NCI-H1436 treated with DMSO at 0.1 percent for 48 hours (cell line): ENCODE measurements at places on chromosomes 1 and 21.

- no peak for DNase-seq
Measured at GRCh38 chr1:114979278-114979891, 50.2 kb upstream of the TSHB start.

DNA sequence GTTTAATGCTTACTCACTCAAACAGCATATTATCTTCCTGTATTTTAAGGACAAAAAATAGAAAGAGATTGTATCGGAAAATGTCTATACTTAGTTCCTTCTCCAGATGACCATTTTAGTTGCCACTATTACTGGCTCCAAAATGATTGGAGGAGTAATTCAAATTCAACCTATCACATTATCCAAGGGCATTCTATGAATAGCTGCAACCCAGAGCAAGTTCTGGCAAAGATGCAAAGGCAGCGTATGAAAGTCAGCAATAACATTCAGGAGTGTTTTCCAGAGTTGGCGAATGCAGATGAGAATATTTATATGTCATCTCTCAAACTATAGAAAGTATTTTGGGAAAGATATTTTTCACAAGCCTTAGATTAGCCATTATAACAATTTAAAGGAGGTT lies 389.8 kb upstream of the ADGRL2 start:
- DNase-seq = no peak

GRCh38 chr1:55694310-55694801 lies 479.2 kb upstream of the USP24 start:
- DNase-seq = no peak

- DNase-seq = no peak
Measured at GRCh38 chr1:21904704-21905520, 32.2 kb downstream of the HSPG2 start.

- DNase-seq = no peak
Measured at GRCh38 chr1:165871311-165872067, 44.1 kb downstream of the UCK2 start.

DNA sequence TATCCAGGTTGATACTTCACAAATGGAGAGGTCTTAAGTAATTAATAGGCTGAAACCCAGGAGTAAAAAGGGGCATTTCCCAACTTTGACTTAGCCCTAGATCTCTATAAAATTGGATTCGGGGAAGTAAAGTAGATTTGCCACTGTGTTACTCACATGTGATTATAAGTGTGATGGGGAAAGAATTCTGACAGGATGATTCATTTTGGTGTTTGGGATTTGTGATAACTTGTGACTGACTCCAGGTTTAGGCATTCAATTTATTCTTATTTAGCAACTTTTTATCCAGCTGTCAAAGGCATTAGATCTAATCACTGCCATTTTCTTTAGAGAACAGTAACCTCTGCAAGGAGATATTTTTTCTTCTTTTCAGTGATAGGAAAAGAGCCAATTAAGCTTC lies 175.5 kb downstream of the ASTN1 start:
- DNase-seq = no peak

DNA sequence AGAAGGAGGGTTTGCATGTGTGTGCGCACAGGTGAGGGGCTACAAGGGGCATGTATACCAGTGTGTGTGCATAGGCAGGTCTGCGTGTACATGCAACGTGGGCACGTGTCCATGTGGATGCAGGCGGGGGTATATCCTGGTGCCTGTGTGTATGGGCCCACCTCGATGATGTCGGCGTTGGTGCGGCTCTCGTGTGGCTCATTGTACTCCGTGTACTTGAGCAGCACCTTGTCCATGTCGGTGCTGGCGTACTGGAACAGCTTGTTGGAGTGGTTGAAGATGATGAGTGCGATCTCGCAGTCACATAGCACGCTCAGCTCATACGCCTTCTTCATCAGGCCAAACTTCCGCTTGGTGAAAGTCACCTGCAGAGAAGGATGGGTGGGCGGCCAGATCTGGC lies 18.3 kb downstream of the MEF2D start:
- DNase-seq = no peak

DNA sequence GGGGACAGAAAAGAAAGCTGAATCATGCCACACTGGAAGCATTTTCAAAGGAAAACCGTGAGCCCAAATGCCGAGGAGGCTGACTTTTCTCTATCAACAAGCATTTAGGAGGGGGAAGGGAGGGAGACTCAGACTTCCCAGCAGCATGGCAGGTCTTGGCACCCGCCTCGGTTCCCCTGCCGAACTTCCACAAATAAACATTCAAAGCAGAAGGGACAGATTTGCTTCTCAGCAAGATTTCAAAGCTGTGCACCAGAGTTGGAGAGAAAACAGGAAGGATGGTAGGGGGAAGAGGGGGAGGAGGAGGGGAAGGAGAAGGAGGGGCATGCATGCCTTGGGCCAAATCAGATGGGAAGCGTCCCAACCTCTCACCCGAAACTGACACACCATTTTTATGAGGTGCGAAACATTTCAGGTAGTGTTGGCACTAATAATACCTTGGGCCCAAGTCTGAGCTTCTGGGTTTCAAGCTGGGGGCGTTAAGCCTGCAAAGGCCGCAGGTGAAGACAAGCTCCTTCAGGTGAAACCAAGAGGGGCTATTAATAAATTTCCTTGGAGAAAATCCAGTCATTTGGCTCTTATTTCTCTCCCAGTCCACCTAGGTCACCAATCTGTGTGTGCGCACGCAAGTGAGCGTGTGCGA lies 26.4 kb downstream of the ABCA4 start:
- DNase-seq = no peak

DNA sequence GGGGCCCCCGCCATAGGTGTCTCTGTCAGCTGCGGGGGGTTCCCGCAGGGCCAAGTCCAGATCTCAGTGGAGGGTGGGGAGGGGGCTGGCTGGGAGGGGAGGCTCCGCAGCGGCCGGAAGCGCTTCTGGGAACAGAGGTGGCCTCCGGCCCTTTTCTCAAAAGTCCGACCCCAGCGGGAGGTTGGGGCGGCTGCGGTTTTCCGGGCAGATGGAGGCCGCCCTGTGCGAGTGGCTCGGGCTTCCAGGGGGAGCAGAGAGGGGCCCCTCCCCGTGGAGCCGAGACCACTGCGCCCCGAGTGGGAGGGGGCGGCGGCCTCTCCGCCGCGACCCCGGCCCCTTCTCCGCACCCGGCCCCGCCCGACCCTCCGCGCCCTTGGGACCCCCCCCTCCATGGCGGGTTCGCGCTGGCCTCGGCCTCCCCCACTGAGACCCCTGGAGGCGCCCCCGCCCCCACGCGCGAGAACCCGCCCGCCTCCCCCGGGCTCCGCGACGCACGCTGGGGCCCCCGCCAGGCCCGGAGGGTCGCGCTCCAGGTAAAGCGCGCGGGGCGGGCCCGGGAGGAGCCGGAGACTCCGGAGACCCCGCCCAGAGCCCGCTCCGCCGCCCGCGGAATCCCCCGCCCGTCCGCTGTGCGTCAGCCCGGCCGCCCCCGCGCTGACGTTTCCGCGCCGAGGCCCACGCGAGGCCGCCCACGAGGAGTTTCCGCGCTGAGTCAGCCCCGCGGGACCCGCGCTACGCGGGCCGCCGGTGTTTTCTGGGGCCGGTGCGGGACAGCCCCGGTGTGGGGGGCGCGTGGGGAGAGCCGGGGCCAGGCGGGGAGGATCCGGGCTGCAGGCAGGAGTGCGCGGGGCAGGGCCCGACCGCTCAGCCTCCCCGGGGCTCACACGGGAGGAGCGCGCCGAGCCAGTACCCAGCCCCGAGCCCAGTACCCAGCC lies 5.2 kb downstream of the TNFRSF18 start:
- DNase-seq = no peak

GRCh38 chr1:15703562-15703961 lies 19.4 kb downstream of the PLEKHM2 start:
- DNase-seq = no peak

GRCh38 chr21:44708866-44709425 lies 2.4 kb downstream of the TSPEAR start:
- no peak for DNase-seq

DNA sequence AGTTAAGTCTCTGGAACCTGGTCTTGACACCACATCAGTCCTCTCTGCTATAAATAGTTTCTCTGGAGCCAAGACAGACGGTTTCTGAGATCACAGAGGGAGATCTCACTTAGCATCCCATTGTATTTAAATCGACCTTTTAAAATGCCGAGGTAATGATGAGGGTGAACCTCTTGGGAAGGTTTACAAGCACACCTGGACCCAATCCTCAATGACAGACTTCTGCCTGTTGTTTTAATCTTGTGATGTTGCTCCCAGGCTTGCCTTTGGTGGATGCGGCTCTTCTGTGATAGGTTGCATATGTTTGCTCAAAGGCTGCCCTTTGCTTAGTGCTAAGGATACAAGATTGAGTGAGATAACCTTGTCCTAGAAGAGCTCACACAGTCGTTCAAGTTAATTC lies 104.6 kb upstream of the L1TD1 start:
- DNase-seq = no peak
